Activated T-helper 2 cell treated with anti-CD3 and anti-CD28 coated beads, Interferon-gamma antibody, Interleukin-2, Interleukin-4, amounts not matched to agents 10 μg/mL and 5 μg/mL and 100 μg/mL, durations not matched to agents 14 hours and 24 hours and 36 hours (primary cell): ENCODE measurements at places on chromosomes 4 and X. TPM values are rescaled to one million over a fixed set of nuclear protein-coding genes. Genes with fewer than 3 reads are reported as not detected.

- no peak overlapping the region for H3K4me3 ChIP-seq
- H3K4me1 ChIP-seq: no peaks in the 10 kb centered on the region
- no peaks in the 10 kb centered on the region for H3K36me3 ChIP-seq
These were observed 107.8 kb upstream of the PDHA2 start for GRCh38 chr4:95732061-95732460.

DNA sequence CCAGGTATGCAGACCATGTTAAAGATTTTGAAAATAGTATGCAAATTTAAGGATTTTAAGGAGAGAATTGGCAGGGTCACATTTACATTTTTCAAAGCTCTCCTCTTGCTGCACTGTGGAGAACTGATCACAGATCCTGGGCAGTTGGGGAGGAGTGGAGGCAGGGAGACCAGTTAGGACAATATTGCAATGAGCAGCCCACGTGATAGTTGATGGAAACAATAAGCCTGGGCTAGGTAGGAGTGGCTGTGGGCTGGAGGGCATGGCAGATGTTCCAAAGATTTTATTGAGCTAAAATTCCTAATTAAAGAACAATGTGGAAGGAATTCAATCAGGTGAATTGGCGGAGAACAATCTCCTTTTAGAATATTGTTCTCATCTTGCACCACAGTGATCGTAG lies 50.6 kb downstream of the ENPEP start:
- H3K36me3 ChIP-seq: peaks cover 3% of the 10 kb centered on the region
- peaks cover 15% of the 10 kb centered on the region for H3K27me3 ChIP-seq
- peaks cover 9% of the 10 kb centered on the region for H3K4me1 ChIP-seq
- H3K4me3 ChIP-seq: no peak overlapping the region
- DNase-seq: no peak

Gene DGAT2L6
- total RNA-seq: not detected in 2 replicates

Gene ODAM
- total RNA-seq: not detected in 2 replicates

Gene TEX11
- total RNA-seq: 0.07 TPM in 1 of 2 replicates, not detected in the other

Gene CXCL11
- not detected in 2 replicates for total RNA-seq

DNA sequence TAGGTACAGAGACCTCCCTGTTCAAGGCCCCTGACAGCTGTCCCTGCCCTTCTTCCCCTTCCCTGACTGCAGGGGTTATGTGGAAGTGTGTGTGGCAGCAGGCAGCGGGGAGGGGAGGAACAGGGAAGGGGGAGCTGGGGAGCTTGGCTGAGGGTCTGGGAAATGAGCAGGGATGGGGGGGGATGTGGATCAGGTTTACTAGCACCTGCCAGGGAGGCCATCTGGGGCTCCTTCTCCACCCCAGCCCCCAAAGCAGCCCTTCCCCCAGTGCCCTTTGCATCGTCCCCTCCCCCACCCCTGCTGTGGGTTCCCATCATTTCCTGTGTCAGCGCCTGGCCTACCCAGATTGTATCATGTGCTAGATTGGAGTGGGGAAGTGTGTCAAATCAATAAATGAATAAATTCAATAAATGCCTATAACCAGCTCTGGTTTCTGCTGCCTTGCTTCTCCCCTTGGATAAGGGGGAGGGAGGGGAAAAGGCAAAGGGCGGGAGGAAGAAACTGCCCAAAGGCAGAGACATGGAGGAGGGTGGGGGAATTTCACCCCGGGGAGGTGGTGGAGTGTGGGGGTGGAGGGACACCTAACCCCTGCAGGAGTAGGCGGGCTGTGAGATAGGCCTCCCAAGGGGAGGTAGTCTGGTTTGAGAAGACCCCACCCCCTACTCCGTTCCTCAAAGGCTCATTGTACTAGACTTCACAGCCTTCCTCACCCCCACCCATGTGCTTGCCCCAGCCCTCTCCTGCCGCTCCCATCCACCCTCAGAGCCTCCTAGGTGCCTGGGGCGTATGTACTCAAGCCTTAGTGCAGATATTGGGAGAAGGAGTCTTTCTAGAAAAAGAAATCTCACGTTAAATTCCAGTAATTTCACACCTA lies 3.2 kb downstream of the CXorf65 start:
- H3K27ac ChIP-seq: peak overlapping the region; percentile 92
- H3K27me3 ChIP-seq: no peaks in the 10 kb centered on the region
- H3K4me1 ChIP-seq: peaks cover 59% of the 10 kb centered on the region
- no peak for DNase-seq
- peaks cover 44% of the 10 kb centered on the region for H3K36me3 ChIP-seq
- peak overlapping the region; percentile 82 for H3K4me3 ChIP-seq

DNA sequence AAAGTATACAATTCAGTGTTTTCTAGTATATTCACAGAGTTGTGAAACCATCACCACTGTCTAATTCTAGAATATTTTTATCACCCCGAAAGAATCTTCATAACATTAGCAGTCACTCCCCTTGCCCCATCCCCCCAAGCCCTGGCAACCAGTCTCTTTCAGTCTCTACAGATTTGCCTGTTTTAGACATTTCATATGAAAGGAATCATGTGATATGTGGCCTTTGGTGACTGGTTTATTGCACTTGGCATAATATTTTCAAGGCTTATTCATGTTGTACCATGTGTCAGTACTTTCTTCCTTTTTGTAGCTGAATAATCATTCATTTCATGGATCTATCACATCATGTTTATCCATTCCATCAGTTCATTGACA lies 371.7 kb downstream of the AFF2 start:
- no peaks in the 10 kb centered on the region for H3K27me3 ChIP-seq
- H3K36me3 ChIP-seq: no peaks in the 10 kb centered on the region
- H3K4me3 ChIP-seq: no peak overlapping the region
- no peak for DNase-seq
- no peak overlapping the region for H3K27ac ChIP-seq

Gene C4orf36
- total RNA-seq: not detected in 2 replicates

GRCh38 chr4:138509346-138509745 lies 267.2 kb upstream of the SLC7A11 start:
- DNase-seq: no peak
- H3K36me3 ChIP-seq: no peaks in the 10 kb centered on the region
- no peak overlapping the region for H3K4me3 ChIP-seq
- no peak overlapping the region for H3K27ac ChIP-seq
- no peaks in the 10 kb centered on the region for H3K27me3 ChIP-seq
- no peaks in the 10 kb centered on the region for H3K4me1 ChIP-seq

GRCh38 chr4:119643306-119644042 lies 14.9 kb upstream of the PDE5A start:
- peaks cover 4% of the 10 kb centered on the region for H3K27me3 ChIP-seq
- H3K27ac ChIP-seq: no peak overlapping the region
- no peaks in the 10 kb centered on the region for H3K36me3 ChIP-seq
- no peak overlapping the region for H3K4me3 ChIP-seq
- DNase-seq: no peak
- no peaks in the 10 kb centered on the region for H3K4me1 ChIP-seq

GRCh38 chr4:177380730-177381287 lies 61.4 kb downstream of the AGA start:
- H3K27ac ChIP-seq: no peak overlapping the region
- H3K4me1 ChIP-seq: peaks cover 4% of the 10 kb centered on the region
- H3K36me3 ChIP-seq: no peaks in the 10 kb centered on the region
- peaks cover 36% of the 10 kb centered on the region for H3K27me3 ChIP-seq
- DNase-seq: no peak

DNA sequence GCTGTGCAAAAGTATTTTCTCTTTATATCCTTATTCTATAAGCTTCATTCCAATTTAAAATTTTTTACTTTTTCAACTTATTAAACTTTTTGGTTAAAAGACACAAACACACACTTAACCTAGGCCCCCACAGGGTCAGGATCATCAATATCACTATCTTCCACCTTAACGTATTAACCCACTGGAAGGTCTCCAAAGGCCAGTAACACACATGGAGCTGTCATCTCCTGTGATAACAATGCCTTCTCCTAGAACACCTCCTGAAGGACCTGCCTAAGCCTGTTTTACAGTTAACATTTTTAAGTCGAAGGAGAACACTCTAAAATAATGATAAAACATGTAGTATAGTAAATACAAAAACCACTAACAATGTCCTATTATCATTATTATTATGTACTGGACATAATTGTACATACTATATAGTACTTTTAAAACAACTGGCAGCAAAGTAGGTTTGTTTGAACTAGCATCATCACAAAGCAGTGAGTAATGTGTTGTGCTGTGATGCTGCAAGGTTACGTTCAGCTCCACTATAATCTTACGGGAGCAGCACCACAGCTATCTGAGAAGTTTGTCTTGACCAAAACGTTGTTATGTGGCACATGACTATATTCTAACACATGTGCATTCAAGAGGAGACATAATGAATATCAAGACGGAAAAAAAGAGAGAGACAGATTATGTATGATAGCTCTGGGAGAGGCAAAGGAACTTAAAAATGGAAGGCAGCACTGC lies 33.7 kb downstream of the DHX15 start:
- DNase-seq: no peak
- no peaks in the 10 kb centered on the region for H3K27me3 ChIP-seq
- H3K4me3 ChIP-seq: no peak overlapping the region
- no peak overlapping the region for H3K27ac ChIP-seq

Gene TREX2
- total RNA-seq: 0.94 and 1.1 TPM in 2 replicates

- peaks cover 17% of the 10 kb centered on the region for H3K36me3 ChIP-seq
- DNase-seq: no peak
- peak overlapping the region; percentile 85 for H3K27ac ChIP-seq
- no peaks in the 10 kb centered on the region for H3K27me3 ChIP-seq
- peak overlapping the region; percentile 84 for H3K4me3 ChIP-seq
- H3K4me1 ChIP-seq: peaks cover 51% of the 10 kb centered on the region
These were observed 11.7 kb upstream of the TMEM156 start for GRCh38 chr4:39043861-39044363.

Gene MAGEE2
- total RNA-seq: not detected in 2 replicates

- no peak overlapping the region for H3K27ac ChIP-seq
- no peak for DNase-seq
- H3K27me3 ChIP-seq: no peaks in the 10 kb centered on the region
- H3K4me3 ChIP-seq: no peak overlapping the region
- H3K4me1 ChIP-seq: peaks cover 2% of the 10 kb centered on the region
These were observed 540.9 kb downstream of the PPARGC1A start for GRCh38 chr4:23348789-23349498.

Gene XG
- total RNA-seq: not detected in 2 replicates

- no peak for DNase-seq
- no peaks in the 10 kb centered on the region for H3K4me1 ChIP-seq
- H3K27me3 ChIP-seq: peaks cover 2% of the 10 kb centered on the region
These were observed 21.7 kb upstream of the DCLK2 start for GRCh38 chr4:150056569-150056968.

GRCh38 chr4:159051245-159052071 lies 51.4 kb upstream of the RAPGEF2 start:
- H3K27me3 ChIP-seq: peaks cover 47% of the 10 kb centered on the region
- no peak overlapping the region for H3K27ac ChIP-seq
- no peak for DNase-seq
- H3K4me1 ChIP-seq: peaks cover 28% of the 10 kb centered on the region
- no peak overlapping the region for H3K4me3 ChIP-seq

Gene MAGED4B
- total RNA-seq: 0.18 and 0.73 TPM in 2 replicates
